Fibroblast of the aortic adventitia (primary cell): ENCODE measurements at places on chromosomes 7 and 10. TPM values are rescaled to one million over a fixed set of nuclear protein-coding genes. Genes with fewer than 3 reads are reported as not detected.

The DNAH11 gene
- total RNA-seq, result 2.7 TPM in 1 of 2 replicates, not detected in the other

The CYP26C1 gene
- total RNA-seq, result 0.09 TPM in 1 of 2 replicates, not detected in the other

The GLRX3 gene
- 114 and 124 TPM in 2 replicates for total RNA-seq

The WDR86 gene
- 0.45 and 17.7 TPM in 2 replicates for total RNA-seq

The AUTS2 gene
- 10.7 and 33.4 TPM in 2 replicates for total RNA-seq

The RELN gene
- 7.5 and 88.7 TPM in 2 replicates for total RNA-seq

The CALML3 gene
- total RNA-seq, result not detected in 2 replicates

The FAM20C gene
- total RNA-seq, result 18.2 and 55.5 TPM in 2 replicates

The INMT gene
- total RNA-seq, result 2.5 and 219 TPM in 2 replicates

The DGKB gene
- 0.36 and 1.2 TPM in 2 replicates for total RNA-seq

The ATP6V0A4 gene
- total RNA-seq, result not detected in 2 replicates
